ENCODE measurements at places on chromosomes 11 and 22. TPM values are rescaled to one million over a fixed set of nuclear protein-coding genes. Genes with fewer than 3 reads are reported as not detected.

Gene SAA1
- 17.1 TPM for total RNA-seq

Gene FUT4
- total RNA-seq: 28.4 TPM

Gene TECTA
- total RNA-seq: 0.20 TPM

Gene GGTLC2
- total RNA-seq: not detected

- no peaks in the 10 kb centered on the region for H3K4me1 ChIP-seq
- H3K27ac ChIP-seq: no peak overlapping the region
- no peak for DNase-seq
- H3K4me3 ChIP-seq: no peak overlapping the region
These were observed 128.5 kb downstream of the ENTHD1 start for GRCh38 chr22:39765046-39765445.

GRCh38 chr11:76162336-76163288 is 43.7 kb downstream of the WNT11 start:
- DNase-seq: no peak
- H3K27me3 ChIP-seq: no peaks in the 10 kb centered on the region
- peaks cover 5% of the 10 kb centered on the region for H3K4me1 ChIP-seq
- no peak overlapping the region for H3K27ac ChIP-seq
- H3K4me3 ChIP-seq: no peak overlapping the region

DNA sequence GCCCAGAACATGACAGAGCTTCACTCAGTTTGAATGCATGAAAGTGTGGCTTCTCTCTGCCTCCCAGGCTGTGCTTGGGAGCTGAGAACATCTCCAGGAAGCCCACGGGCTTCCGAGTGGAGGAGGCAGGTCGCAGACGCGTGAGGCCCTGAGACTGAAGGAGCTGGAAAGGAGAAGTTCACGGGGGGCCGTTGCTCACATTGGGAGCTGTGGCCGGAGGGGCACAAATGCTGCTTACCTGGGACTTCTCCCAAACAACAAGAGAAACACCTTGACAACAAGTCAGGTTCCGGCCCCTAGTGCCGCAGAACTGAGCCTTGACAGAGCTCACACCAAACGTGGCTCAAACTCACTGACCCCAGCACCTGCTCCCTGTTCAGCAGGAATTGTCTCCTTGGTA is 207.0 kb downstream of the BRD1 start:
- no peaks in the 10 kb centered on the region for H3K4me1 ChIP-seq
- H3K36me3 ChIP-seq: no peaks in the 10 kb centered on the region
- no peaks in the 10 kb centered on the region for H3K27me3 ChIP-seq

DNA sequence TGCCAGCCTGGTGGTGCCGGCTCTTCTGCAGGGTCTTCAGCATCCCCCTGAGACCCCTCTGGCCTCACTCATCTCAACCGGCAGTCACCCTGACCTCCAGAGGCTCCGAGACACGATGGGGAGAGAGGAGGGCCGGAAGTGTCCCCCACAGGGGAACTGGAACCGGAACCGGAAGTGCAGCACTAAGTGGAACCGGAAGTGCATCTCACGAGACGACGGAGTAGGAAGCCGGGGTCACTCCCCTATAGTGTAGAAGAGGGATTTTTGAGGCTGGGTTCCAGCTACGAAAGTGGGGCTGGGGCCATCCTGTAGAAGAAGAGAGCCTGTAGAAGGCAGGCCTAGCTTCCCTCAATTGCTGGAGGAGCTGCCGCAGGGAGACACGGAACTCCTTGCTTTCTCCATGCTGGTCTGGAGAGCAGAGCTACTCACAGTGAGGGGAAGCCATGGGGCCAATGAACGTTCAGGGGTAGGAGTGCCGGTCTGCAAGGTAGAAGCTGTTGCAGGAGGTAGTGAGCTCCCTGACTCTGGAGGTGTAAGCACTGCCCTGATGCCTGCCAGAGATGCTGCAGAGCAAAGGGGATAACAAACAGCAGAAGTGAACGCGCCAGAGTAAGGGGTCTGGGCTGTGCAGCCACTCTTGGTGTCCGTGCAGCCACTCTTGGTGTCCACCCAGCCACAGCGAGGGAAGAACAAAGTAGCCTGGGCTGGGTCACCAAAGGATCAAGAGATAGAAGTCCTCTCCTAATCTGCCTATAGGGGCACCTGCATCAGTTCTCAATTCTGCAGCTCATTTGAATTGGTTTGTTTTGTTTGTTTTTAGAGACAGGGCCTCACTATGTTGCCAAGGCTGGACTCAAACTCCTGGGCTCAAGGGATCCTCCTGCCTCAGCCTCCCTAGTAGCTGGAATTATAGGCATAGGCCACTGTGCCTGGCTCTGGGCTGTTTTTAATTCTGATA is 21.9 kb downstream of the SCUBE1 start:
- H3K27ac ChIP-seq: no peak overlapping the region
- no peaks in the 10 kb centered on the region for H3K27me3 ChIP-seq
- DNase-seq: no peak
- H3K4me3 ChIP-seq: no peak overlapping the region
- H3K4me1 ChIP-seq: no peaks in the 10 kb centered on the region
- H3K36me3 ChIP-seq: no peaks in the 10 kb centered on the region

DNA sequence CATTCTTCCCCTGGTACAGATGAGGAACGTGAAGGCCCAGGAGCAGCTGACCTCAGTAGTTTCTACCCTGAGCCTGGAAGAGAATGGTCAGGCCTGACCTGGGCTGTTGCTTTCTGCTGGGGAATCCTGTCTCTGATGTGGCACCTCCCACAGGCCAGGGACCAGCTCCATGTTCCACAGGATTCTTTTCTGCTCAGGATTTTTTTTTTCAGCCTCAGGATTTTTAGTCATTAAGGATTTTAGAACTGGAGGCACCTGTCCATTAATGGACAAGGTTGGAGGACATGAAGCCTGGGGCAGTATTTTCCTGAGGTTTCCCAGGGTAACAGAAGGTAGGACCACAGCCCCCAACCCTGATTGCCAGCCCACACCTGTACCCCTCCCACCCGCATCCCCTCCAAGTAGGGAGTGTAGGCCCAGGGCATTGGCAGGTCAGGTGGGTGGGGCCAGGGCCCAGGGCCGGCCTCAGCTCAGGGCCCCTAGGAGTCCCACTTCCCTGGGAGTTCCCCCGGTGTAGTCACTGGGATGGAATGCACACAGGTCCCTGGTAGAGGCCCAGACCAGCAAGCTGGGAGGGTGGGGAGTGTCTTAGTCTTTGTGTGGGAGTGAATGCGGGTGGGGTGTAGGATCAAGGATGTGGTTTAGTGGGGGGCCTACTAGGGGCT is 16.1 kb downstream of the BIK start:
- H3K36me3 ChIP-seq: no peaks in the 10 kb centered on the region
- peaks cover 67% of the 10 kb centered on the region for H3K4me1 ChIP-seq
- no peak overlapping the region for H3K4me3 ChIP-seq
- no peaks in the 10 kb centered on the region for H3K27me3 ChIP-seq
- peak; percentile 72 for DNase-seq

- no peaks in the 10 kb centered on the region for H3K36me3 ChIP-seq
- no peak overlapping the region for H3K27ac ChIP-seq
- no peak overlapping the region for H3K4me3 ChIP-seq
- H3K4me1 ChIP-seq: peaks cover 16% of the 10 kb centered on the region
These were observed 85.2 kb downstream of the CCDC81 start for GRCh38 chr11:86459682-86460460.

DNA sequence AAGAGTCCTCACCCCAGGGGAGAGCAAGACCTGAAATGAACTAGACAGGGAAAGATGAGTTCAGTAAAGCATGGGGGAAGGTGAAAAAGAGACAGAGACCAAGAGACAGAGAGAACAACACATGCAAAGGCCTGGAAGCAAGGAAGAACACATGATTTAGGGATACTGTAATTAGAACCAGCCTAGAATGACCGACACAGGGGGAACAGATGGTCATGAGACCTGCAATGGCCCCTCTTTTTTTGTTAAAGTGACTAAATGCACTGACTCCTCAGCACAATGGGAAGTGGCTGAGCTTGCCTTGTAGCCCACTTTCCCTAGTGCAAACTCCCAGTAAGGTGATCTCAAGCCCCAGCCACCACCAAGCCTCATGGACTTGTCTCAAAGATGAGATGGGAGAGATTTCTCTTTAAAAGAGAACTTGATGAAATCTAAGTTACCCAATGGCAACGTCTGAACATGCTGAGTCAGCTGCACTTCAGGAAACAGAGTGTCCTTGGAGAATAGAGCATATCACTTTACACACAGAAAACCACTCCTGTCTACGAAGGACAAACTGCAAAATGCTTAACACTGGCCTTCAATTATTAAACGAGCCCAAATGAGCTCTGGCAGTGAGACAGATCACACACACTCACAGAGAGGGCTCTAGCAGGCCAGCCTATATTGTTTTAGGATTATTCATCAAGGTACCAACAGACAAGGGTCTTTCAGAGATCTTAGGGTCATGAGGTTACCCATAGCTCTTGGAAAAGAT is 91.0 kb downstream of the SERGEF start:
- H3K27me3 ChIP-seq: no peaks in the 10 kb centered on the region
- no peaks in the 10 kb centered on the region for H3K36me3 ChIP-seq
- H3K4me3 ChIP-seq: no peak overlapping the region
- no peaks in the 10 kb centered on the region for H3K4me1 ChIP-seq
- no peak overlapping the region for H3K27ac ChIP-seq

- H3K4me3 ChIP-seq: no peak overlapping the region
- no peaks in the 10 kb centered on the region for H3K36me3 ChIP-seq
- no peak overlapping the region for H3K27ac ChIP-seq
- no peak for DNase-seq
These were observed 63.8 kb downstream of the KIF18A start for GRCh38 chr11:28043930-28044709.

- no peaks in the 10 kb centered on the region for H3K36me3 ChIP-seq
- H3K4me1 ChIP-seq: peaks cover 43% of the 10 kb centered on the region
- H3K27me3 ChIP-seq: no peaks in the 10 kb centered on the region
- H3K27ac ChIP-seq: peak overlapping the region; percentile 90
These were observed 2.0 kb upstream of the TCIRG1 start for GRCh38 chr11:68036717-68037239.

- H3K27ac ChIP-seq: no peak overlapping the region
- H3K36me3 ChIP-seq: no peaks in the 10 kb centered on the region
- H3K27me3 ChIP-seq: no peaks in the 10 kb centered on the region
- H3K4me3 ChIP-seq: no peak overlapping the region
These were observed 19.8 kb downstream of the ZBED5 start for GRCh38 chr11:10838083-10838482.
